ENCODE measurements at places on chromosomes 11 and 22.

DNA sequence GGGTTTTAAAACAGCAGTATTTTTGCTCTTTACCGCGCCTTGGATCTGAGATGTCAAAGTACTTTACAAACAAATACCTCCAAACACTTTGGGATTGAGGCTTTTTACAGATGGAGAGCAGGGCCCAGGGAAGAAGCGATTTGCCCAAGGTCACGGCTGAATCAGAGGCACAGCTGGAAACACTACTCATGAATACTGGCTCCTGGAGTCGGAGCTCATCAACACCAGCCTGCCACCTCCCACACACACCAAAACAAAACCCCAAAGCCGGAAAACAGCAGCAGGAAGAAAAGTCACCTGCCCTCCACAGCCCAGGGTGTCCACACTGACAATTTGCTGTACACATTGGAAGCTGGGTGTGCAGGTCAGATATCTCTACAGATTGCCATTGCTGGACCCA, 339.4 kb downstream of the CADM1 start:
- DNase-seq = no peak

DNA sequence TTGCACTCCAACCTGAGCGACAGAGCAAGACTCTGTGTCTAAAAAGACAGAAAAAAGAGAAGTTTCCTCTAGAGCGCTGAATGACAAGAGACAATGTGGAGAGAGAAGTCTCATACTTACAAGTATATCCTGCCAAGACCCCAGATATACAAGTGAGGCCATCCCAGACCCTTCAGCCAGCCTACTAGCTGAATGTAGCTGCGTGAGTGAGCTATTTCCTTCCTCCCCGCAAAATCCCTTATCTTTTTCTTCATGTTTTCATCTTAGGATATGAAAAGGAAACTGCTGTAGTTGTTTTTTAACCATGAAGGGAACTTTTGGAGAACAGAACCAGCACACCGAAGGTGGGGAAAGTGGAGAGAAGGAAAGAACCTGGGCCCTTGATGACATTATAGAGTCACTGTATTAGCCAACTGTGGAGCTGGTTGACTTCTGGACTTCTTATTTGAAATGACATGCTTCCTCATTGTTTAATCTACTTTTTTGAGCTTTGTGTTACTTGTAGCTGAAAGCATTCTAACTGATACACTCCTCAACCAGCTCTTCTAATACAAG, 4.4 kb upstream of the DDX17 start:
- no peak for DNase-seq

DNA sequence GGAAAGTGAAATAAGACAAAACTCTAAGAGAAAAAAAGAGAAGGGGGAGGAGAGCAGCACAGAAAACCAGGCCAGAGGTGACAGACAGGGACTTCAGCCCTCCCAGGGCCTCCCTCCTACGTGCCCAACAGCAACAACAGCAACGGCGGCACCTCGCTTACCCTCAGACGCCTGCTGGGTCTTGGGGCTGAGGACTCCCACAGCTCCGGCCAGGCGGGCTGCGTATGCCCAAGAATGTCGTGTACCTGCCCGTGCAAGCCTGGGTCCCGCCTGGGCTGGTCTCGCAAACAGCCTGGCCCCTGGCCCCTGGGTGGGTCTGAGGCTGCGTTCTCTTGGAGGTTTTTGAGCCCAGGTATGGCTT, 30.5 kb downstream of the ARAP1 start:
- DNase-seq = no peak

- DNase-seq = no peak
Observed at GRCh38 chr11:110133160-110133559, 40.0 kb downstream of the ZC3H12C start.

DNA sequence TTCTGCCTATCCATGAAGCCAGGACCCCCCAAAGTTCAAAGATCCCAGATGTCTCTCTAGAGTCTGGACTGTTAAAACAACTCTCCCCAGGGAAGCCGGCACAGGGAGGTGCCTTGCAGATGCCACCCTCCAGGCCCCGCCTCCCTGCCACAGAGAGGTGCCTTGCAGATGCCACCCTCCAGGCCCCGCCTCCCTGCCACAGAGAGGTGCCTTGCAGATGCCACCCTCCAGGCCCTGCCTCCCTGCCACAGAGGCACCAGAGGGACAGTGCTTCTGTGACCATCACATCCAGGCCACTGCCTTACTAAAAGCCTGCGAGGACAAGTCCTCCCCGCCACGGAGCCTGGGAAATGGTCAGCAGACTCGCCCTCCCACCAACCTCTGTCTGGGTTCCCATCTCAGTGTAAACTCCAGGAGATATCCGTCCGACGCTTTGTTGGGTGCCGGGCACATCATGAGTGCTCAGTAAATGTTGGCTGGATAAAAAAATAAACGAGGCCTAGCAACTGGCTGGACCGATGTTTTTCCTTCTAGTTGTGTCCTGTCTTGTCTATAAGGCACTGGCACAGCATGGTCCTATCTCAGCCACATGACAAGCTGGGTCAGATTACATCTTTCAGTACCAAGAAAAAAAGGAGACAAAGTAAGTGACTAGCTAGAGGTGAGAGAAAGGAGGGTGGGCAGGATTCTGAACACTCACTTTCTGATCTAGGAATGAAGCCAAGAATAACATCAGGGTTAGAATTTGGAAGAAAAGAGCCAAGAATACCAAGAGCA, 91.2 kb upstream of the CSNK2A3 start:
- no peak for DNase-seq

DNA sequence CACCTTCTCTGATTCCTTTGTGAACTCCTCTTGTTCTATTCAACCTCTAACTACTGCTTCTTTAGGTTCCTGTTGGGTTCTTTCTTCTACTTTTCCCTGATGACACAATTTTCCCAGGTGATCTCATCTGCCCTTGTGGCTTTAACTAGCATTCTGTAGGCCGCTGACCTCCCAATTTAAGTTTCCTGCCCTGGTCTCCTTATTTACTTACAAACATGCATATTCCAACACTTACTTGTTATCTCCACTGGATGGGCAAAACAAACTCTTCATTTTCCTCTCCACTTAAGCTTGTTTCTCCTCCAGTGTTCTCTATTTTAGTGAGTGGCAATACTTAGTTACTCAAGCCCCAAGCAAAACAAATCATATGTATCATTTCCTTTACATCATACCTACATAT, 734.5 kb downstream of the METTL15 start:
- no peak for DNase-seq

GRCh38 chr11:58958500-58958899, 19.2 kb downstream of the GLYATL1 start:
- no peak for DNase-seq

DNA sequence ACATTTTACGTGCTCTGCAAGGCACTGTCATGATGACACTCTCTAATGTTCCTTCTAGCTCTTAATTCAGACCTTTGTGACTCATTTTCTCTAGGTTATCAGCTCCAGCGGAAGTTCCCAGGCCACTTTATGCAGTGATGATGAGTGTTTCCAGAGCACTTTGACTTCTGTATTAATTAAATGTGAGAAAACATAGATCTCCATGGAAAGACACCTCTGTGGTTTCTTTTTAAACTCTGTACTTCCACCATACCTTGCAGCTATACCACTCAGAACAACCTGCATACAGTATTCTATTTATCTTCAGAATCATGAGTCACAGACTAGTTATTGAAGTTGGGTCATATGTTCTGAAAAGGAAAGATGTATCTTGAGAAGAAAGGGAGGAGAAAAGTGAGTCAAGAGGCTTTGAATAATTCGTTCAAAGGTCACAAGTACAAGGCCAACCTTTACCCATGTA, 175.6 kb upstream of the TENM4 start:
- DNase-seq = no peak

DNA sequence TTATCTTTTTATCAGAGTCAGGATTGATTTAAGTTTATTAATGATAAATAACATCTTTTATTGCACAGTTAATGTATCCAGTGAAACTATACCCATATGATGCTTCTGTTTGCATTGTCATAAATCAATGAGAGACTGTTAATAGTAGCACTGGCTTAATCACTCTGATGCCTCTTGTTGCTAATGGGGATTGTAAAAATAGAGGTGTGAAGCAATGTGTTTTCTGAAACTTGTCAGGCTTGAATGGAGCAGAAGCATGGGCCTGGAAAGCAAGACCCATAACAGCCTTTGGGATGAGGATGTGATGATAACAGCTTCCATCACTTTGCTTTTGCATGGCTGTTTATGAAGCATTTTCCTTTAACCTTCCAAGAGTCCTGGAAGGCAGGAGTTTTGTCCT, 319.7 kb downstream of the DDX10 start:
- DNase-seq = no peak

DNA sequence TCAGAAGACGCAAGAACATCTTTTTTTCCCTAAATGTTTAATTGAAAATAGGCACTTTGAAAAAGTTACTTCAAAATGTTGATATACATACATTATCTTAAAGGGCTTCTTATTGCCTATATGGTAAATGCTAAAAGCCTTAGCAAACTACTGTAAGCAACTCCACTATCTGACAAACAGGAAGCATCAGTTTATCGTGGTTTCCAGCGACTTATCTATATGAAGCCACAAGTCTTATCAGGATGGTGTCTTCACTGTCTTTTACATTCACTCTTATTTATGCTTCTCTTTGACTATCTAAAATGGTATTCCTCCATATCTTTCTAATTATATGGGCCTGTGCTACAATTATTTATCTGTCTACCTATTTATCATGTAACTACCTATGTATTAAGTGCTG, 2091.9 kb downstream of the LRRC4C start:
- DNase-seq = no peak

- DNase-seq = no peak
Observed at GRCh38 chr11:115409116-115409670, 95.0 kb downstream of the CADM1 start.

- DNase-seq = no peak
Observed at GRCh38 chr11:96179905-96180304, 163.1 kb downstream of the MAML2 start.
